Prostate gland (tissue), 2 donors: ENCODE measurements at places on chromosomes 5 and 9. TPM values are rescaled to one million over a fixed set of nuclear protein-coding genes. Genes with fewer than 3 reads are reported as not detected.

The AQP7 gene
- 6.4 TPM for total RNA-seq

DNA sequence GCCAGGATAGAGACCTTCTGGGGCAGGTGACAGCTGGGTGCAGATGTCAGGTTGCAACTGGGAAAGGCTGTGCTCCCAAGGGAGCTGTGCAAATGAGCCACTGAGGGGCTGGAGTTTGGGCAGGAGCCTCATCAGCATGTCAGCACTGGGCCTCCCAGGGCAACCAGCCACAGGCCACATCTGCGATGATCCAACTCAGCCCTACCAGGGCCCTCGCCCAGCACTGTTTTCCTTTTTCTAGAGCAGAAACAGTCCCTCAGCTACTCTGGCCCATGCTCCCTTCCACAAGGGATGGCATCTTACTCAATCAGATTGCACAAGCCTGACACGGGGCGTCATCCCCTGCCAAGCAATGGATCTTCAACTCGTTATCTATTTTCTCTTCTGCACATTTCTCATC is 24.8 kb downstream of the NIPAL4 start:
- no peak for DNase-seq

GRCh38 chr5:58505502-58505901 is 14.3 kb downstream of the GAPT start:
- no peak for DNase-seq

DNA sequence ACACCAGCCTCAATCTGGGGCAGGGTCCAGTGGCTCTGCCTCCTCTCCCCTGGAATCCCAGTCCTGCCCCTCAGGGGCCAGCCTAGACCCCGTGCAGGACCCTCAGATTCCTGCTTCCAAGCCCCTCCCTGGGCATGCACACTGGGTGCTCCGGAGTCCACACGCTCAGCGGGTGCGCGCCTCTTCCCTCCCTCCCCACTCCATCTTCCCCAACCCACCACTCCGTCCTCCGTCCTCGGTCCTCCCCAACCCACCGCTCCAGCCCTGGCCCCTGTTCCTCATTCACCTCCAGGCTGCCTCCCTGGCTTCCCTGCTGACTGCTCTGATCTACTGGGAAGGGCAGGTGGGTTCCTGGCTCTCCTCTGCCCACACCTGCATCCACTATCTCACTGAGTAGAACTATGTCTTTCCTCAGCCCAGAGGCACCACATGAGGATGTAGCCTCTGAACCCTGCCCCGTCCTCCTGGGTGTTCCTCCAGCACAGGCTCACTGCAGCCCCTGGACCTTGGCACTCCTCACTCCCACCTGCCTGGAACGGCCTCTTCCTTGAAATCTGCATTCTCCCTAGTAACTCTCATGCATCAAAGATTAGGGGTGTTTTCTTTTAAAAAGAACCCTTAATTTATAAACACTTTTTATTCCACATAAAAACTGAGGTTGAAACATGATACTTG is 92.8 kb downstream of the CAMSAP1 start:
- DNase-seq = no peak

DNA sequence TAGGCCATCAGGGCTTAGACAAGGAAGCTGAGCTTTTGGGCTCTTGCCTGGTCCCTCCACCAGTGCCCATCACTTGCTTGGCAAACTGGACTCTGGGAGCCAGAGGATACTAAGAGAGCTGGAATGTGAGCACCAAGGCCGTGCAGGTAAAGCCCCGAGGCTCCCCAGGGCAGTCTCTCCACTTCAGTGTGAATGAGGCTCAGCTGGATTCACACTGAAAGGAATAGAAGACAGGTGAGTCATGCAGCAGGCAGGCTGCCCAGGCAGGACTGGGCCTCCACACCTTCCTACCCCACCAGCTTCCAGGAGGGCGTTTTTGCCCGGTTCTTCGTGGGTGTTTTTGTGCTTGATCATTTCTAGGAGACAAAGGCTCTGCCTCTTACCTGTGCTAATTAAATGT is 7.3 kb upstream of the CTSV start:
- DNase-seq = peak; percentile 82

- no peak for DNase-seq
Observed at GRCh38 chr5:176530393-176530982, 6.7 kb downstream of the RNF44 start.

- DNase-seq = no peak
Observed at GRCh38 chr5:104564530-104564929, 1001.9 kb upstream of the NUDT12 start.

The ABLIM3 gene
- total RNA-seq = 11.7 TPM

GRCh38 chr5:58462154-58462553 is 2.3 kb upstream of the PLK2 start:
- no peak for DNase-seq

DNA sequence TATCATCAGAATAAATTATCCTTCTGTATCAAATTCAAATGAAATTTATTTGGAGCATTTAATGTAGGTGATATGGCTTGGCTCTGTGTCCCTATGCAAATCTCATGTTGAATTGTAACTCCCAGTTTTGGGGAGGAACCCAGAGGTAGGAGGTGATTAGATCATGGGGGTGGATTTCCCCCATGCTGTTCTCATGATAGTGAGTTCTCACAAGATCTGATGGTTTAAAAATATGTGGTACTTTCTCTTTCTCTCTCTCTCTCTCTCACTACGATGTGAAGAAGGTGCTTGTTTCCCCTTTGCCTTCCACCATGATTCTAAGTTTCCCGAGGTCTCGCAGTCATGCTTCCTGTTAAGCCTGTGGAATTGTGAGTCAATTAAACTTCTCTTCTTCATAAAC is 678.4 kb upstream of the RGMB start:
- no peak for DNase-seq

DNA sequence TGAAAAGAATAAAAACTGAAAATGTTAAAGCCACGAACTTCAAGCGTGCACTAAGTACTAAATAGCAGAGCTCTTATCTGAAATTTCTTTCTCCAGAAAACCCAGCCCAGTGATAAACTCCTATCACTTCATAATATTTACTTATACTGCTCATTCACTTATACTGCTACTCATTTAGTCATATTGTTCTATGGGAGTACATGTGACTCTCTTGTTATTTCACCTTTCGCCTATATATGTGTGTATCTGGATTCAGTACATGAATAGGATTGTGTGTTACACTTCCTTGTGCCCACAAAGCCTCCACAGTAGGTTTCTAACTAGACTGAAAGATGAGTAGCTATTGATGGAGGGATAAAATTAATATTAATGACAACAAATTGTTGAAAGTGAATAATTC is 526.8 kb upstream of the GRAMD2B start:
- no peak for DNase-seq

GRCh38 chr9:95511616-95511931 is 5.2 kb downstream of the PTCH1 start:
- DNase-seq = no peak

DNA sequence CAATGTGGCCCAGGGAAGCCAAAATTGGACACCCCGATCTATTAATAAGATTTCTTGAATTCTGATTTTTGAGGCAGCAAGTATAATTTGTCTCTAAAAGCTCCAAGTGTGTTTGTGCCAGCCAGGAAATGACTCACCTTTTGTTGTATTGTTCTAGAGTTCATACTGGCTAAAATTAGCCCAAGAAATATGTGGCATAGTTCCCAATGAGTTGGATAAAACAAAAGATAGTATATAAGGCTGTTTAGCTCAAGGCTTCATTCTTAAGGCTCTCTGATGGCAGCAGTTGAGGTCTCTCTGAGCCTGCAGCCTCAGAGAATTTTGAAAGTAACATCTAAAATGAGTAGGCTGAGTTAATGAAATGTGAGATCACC is 21.6 kb downstream of the HMGXB3 start:
- peak; percentile 21 for DNase-seq

- no peak for DNase-seq
Observed at GRCh38 chr5:135593141-135593540, 14.3 kb upstream of the CXCL14 start.

The FAM153A gene
- 7.5 TPM for total RNA-seq

GRCh38 chr9:77710316-77710715 is 62.2 kb upstream of the GNA14 start:
- no peak for DNase-seq

The FAM169A gene
- 57.9 TPM for total RNA-seq

The TAF1L gene
- total RNA-seq = not detected

DNA sequence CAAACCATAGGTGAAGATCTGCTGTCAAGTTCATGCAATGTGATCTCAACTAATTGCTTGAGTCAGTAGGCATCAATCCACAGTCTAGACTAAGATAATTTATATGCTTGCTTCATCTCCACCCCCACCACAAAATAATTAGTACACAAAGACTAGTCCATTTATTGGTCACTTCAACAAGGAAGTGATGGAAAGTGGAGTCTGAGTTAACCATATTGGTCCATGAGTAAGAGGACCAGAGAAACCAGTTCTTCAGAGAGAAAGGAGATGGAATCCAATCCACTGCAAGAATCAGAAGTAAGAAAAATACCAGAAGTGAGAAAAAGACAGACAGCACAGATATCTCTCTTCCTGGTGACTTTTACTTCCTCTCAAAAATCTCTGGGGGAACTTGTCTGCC is 366.5 kb downstream of the CHSY3 start:
- no peak for DNase-seq

The NEUROG1 gene
- total RNA-seq = not detected

- DNase-seq = no peak
Observed at GRCh38 chr5:120231563-120231962, 232.5 kb upstream of the PRR16 start.

GRCh38 chr5:17154211-17154996 is 63.0 kb upstream of the BASP1 start:
- no peak for DNase-seq

DNA sequence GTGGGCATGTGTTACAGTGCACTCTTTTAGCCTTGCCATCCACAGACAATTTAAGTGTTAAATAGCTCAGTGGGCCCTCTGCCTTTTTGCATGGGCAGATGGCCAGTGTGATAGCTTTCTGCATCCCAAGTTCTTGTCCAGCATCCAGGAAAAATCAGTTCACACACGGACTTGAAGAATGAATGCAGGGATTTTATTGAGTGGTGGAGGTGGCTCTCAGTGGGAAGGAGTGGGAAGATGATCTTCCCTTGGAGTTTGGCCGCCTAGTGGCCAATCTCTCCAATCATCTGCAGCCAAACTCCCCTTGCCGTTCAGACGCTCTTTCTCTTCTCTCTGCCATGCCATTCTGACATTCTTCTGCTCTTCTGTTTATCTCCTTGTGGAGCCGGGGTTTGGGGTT is 322.4 kb upstream of the GRAMD2B start:
- no peak for DNase-seq

DNA sequence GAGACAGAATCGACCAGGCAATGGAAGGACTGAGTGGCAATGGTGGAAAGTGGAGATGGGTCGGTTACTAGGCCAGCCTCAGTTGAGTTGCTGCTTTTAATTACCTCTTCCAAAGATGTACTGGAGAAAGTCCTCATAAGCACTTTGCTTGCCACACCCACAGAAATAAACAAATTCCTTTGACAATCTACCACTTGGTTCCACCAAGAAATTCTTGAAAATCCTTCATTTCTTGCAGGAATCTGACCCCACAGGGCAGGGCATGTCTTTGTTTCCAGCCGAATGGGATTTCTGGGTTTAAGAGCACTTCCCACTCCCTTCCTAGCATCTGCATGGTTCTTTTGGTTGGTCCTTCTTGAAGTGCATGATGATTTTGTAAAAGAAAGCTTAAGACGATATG is 54.5 kb downstream of the ADAMTS12 start:
- no peak for DNase-seq

DNA sequence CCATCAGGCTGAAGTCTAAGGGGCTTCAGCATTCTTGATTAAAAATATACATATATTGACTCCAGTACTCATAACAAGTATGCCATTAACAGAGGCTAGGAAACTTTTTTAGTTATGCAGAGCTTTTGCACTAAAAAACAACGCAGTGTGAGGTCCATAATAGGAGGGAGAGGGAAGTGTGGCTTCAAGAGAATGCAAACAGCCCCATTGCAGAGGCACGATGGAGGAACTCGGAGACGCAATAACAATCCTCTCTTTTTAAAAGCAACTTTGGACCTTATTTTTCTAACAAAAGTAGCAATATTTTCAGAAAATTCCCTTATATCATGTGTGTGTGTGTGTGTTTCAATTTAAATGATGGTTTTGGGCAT is 150.0 kb upstream of the PTCH1 start:
- DNase-seq = no peak

- no peak for DNase-seq
Observed at GRCh38 chr5:141338538-141339306, at the start of gene PCDHGA2. PCDHGA2 (plus strand) TSS chr5:141338760.

- peak; percentile 84 for DNase-seq
Observed at GRCh38 chr9:34522971-34523797, at the start of gene ENHO. ENHO (minus strand) TSS chr9:34522990; CDS start chr9:34521695, 1,295 bp downstream.

DNA sequence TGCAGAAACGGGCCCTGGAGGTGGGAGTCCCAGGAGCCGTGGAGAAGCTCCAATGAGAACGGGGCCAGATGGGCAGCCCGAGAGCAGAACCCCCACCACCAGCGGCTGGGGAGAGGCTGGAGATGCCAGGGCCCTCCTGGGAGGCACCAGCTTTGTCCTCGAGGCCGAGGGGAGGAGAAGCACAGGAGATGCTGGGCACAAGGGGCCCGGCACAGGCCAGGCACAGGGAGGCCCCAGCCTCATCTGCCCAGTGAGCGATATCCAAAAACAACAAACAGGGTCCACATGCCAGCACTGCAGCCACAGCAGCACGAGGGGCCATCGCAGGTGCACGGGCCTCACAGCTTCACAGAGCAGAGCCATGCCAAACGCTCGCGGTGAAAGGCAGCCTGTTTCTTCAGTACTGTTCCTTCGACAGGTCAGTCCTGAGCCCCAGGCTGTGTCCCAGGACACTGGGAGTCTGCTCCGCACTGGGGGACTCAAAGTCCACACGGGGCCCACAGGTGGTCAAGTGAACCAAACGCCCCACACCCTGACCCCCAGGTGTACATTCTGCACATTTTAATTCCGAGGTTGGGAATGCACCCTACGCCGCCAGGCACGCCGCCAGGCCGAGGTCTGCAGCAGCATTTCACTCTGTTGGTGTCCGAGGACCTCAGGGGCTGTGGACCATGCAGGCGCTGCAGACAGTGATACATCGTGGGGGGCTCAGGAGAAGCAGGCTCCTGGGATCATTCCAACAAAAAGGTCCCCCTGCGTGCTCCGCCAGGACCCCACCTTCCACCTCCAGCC is 9.5 kb downstream of the LPCAT1 start:
- DNase-seq = no peak

DNA sequence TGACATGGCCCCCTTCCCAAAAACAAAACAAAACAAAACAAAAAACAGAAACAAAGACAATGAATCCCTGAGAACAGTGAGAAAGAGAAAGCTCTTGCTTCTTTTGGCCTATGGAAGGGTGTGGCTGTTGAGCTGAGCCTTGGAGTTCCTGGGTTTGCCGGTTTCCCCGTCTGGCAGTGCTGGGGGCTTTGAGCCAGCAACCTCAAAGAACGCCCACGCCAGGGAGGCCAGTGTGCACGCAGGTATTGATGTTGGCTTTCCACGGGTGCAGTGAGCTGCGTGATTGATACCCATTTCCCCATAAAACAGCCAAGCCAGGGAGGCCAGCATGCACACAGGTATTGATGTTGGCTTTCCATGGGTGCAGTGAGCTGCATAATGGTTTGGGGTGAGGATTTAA is 8.3 kb upstream of the LCN1 start:
- DNase-seq = no peak

- no peak for DNase-seq
Observed at GRCh38 chr9:113173341-113173740, 22.5 kb downstream of the SLC31A2 start.

The CER1 gene
- total RNA-seq = not detected

- DNase-seq = no peak
Observed at GRCh38 chr9:135704483-135704882, 2.5 kb downstream of the KCNT1 start.

- DNase-seq = peak; percentile 67
Observed at GRCh38 chr5:137888863-137889759, at the start of gene PKD2L2. PKD2L2 (plus strand) TSS chr5:137889457; CDS start chr5:137889492, 35 bp downstream.

The TNC gene
- 92.5 TPM for total RNA-seq
